Right ventricle myocardium inferior (tissue), 1 donor: ENCODE measurements at places on chromosomes 6 and 20.

- DNase-seq, result no peak
Measured at GRCh38 chr6:6832439-6832838, 243.9 kb downstream of the LY86 start.

- no peak for DNase-seq
Measured at GRCh38 chr20:23456409-23456808, 3.7 kb upstream of the CST11 start.

GRCh38 chr6:96304997-96305396 lies 216.6 kb upstream of the UFL1 start:
- DNase-seq, result no peak

GRCh38 chr6:106182455-106182854 lies 96.3 kb downstream of the PRDM1 start:
- no peak for DNase-seq

DNA sequence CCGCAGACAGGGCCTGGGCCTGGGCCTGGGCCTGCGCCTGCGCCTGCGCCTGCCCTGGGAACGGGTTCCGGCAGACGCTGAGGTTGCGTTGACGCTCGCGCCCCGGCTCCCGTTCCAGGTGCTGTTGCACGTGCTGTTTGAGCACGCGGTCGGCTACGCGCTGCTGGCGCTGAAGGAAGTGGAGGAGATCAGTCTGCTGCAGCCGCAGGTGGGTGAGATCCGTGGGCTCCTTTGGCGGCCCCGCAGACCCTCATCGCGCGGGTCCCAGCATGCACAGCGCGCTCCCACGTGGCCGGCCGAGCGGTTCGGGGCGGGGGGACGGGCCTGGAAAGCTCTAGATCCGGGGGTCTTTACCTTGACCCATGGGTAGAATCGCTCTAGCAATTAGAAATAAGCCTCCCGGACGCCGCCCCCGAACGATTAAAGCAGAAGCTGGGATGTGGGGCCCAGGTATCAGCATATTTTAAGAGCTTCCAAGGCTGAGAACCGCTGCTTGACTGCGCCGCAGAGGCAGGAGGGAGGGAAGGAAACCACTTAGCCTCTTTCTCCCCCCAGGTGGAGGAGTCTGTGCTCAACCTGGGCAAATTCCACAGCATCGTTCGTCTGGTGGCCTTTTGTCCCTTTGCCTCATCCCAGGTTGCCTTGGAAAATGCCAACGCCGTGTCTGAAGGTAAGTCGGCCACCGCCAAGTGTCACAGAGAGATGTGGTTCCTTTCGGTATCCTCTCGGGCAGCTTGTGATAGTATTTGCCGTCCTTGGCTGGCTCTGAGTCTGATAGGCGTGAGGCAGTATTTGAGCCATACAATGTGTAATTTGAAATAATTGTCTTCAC lies 508 bp downstream of the NOP56 start:
- peak; percentile 73 for DNase-seq
